ENCODE measurements at places on chromosomes 7 and 10.

DNA sequence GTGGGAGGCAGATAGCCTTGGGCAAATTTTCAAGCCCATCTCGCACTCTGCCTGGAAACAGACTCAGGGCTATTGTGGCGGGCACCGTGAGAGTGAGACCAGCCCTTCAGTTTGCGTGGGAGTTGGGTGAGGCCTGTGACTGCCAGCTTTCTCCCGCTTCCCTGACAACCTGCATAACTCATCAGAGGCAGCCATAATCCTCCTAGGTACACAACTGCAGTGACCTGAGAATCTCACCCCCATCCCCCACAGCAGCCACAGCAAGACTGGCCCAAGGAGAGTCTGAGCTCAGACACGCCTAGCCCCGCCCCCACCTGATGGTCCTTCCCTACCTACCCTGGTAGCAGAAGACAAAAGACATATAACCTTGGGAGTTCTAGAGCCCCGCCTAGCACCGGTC, 275.4 kb downstream of the GRID1 start:
- DNase-seq: no peak

GRCh38 chr7:71657386-71657785, 525.4 kb downstream of the GALNT17 start:
- DNase-seq: peak; percentile 18

- DNase-seq: no peak
These were observed 19.4 kb upstream of the ATAD1 start for GRCh38 chr10:87837445-87837844.

GRCh38 chr10:6977398-6978186, 397.5 kb upstream of the PRKCQ start:
- no peak for DNase-seq

GRCh38 chr10:71980181-71981014, 16.2 kb downstream of the CHST3 start:
- no peak for DNase-seq

DNA sequence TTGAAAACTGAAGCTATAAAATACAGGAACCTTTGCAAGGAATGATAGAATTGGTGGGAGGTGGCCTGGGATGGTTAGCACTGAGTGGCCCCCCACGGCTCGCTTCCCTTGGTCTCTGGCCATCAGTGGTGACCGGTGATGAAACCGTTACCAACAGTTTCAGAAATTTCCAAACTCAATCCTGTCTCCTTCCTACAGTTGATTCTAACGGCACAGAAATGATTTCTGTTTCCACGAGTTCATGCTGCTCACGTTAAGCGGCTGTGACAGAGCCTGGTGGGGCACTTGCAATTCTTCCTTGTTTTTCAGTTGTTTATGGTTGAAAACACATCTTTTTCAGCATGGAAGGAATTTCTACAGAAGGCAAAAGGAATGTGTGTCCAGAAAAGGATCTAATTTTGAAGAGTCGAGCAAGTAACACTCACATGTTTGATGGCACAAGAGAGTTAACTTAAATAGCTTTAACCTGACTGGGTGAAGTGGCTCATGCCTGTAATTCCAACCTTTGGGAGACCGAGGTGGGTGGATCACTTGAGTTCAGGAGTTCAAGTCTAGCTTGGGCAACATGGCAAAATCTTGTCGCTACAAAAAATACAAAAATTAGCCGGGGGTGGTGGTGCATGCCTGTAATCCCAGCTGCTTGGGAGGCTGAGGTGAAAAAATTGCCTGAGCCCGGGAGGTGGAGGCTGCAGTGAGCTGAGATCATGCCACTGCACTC, 100.1 kb downstream of the DNAJB6 start:
- DNase-seq: no peak

GRCh38 chr10:6461961-6462360, 118.1 kb downstream of the PRKCQ start:
- DNase-seq: no peak

DNA sequence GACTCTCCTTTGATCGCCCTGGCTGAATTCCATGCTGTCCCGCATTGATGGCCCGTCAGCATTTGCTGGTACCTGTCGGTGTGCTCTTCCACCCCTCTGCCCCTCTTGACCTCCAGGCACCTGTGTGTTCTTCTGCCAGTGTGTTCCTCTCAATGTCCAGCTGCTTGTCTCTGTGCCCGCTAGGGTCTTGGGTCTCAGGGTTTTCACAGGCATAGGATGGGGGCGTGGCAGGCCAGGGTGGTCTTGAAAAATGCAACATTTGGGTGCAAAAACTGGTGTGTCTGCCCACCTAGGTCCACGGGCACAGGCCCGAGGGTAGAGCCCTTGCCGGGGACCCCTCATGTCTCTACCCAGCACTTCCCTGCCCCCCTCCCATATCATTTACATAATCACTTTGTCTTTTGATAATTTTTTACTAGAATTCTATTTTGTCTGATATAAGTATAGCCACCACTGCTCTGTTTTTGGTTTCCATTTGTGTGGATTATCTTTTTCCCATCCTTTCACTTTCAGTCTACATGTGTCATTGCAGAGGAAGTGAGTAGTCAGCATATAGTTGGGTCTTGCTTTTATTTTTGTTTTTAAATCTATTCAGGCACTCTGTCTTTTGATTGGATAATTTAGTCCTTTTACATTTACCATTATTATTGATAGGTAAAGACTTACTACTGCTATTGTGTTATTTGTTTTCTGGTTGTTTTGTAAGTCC, 46.6 kb upstream of the ADRA2A start:
- DNase-seq: no peak

DNA sequence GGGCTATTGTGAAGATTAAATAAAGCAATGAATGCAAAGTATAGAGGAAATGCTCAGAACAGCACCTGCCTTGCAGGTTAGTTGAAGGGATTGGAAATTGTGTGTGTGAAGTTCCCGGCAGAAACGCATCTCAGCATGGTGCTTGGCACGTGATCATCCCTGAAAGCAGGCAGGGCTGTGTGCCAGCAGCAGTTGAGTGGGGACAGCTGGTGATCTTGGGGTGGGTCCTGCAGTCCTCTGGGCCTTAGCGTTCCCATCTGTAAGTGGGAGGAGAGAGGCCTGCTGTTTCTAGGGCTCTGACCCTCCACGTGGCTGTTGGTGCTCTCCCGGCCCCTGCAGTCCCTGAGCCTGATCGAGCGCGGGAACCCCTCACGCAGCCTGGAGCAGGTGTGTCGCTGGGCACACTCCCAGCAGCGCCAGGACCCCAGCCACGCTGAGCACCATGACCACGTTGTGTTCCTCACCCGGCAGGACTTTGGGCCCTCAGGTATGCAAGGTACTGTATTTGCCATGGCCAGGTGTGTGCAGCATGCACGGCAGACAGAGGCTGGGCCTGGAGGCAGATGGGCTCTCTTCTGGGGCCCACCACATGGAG, 55.3 kb downstream of the TBATA start:
- DNase-seq: no peak

- DNase-seq: no peak
These were observed 74.3 kb upstream of the CREB5 start for GRCh38 chr7:28338041-28338440.

DNA sequence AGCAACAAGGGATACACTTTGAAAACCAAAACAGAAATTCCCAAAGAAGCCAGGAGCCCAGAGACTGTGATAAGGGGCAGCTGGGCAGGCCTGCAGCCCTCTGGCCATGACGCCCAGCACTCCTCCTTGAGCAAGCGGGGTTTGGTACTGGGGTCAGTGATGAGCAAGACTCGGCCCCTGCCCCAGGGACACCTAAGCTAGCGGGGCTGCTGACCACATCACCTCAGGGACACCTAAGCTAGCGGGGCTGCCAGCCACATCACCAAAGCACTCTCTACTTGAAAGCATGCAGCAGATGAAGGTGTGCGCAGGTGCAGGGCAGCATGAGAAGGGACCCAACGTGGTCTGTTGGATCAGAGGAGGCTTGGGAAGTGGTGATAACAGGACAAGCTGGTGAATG, 108.0 kb upstream of the PPP2R2D start:
- DNase-seq: peak; percentile 9

- DNase-seq: no peak
These were observed 454.6 kb upstream of the ANKRD30A start for GRCh38 chr10:36670621-36671402.

GRCh38 chr7:29881724-29882123, 75.4 kb downstream of the WIPF3 start:
- DNase-seq: no peak

DNA sequence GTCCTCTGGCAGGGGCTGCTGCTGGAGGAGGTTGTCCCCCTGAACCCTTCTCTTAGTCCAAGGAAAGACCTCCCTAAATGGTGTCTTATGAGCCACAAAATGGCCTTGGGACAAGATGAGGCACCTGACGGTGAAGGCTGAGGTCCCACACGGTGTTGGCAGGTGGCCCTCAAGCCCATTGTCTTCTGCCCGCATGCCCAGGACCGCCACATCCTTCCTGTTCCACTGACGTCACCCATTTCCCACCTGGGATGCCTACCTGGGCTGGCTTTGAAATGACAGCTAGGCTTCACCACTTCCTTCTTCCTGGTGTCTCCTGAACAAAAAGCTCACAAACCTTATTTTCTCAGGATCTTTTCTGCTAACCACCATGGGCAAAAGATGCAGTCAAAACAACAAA, 2.1 kb upstream of the DMBT1 start:
- DNase-seq: no peak

DNA sequence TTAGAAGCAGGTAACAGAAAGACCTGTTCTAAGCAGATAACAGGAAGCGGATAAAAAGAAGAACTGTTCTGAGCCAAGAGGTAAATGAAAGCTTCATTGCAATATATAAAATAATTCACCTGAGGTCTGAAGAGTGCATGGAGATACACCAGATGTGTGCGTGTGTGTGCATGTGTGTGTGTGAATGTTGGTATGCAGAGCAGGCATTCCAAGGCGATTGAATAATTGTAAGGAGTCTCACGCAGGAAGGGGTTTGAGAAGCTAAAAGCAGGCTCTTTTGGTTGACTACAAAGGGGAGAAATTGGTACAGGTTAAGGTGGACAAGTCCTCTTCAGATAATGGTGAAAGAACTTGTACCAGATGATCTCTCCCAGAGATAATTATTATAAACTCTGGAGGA, 450.6 kb downstream of the DNAJB9 start:
- DNase-seq: no peak

DNA sequence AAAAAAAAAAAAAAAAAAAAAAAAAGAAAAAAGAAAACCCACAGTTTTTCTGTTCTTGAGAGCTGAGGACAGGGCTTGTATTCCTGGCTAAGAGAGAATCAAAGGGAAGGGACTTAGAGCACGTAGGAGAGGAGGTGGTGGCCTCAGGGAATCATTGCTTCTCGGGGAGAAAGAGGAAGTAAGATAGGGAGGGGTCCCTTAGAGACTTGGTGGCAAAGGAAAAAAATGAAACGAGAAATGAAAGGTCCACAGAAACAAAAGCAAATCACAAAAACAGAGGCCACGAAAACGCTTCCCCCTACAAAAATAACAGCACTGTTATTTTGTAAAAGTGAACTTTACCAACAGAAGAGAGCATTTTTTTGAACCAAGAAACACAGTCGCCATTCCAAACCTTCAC, 323.1 kb upstream of the GALNT17 start:
- no peak for DNase-seq

DNA sequence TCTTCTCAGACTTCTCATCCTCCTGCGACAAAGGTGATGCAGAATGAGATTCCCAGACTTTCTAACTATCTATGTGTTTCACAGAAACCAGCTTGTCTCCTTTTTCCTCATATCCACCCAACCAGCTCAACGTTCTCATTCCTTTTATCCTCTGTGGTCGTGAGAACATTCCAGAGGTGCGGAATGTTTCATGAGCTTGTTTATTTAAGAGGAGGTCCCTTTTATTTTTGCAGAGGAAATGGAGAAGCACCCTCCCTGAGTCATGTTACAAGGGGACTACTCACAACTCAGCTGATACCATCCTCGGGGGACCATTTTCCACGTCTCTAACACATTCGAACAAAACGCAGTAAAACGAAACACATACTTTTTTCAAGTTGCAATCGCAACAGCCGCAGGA, 93.2 kb downstream of the ZRANB1 start:
- DNase-seq: no peak

GRCh38 chr7:29109899-29110298, 36.4 kb downstream of the CPVL start:
- DNase-seq: no peak

GRCh38 chr10:6019010-6019782, 41.9 kb upstream of the IL15RA start:
- DNase-seq: no peak

DNA sequence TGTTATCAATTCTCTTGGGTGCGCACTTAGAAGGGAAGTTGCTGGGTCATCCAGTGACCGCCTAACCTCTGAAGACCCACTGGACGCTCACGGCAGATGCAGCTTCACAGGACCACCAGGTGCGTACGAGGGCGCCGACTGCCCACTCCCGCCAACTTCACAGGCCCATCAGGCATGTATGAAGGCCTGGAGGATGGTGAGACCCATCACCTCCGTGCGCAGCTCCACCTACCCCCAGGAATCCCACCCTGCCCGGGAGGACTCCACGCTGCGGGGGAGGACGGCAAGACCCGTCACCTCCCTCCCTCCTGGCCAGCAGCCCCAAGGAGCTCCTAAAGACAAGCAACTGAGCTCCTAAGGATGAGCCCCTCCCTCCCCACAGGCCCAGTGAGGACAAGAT, 146.9 kb downstream of the MAD1L1 start:
- no peak for DNase-seq

- DNase-seq: no peak
These were observed 73.5 kb downstream of the ZRANB1 start for GRCh38 chr10:125015356-125015944.

- DNase-seq: no peak
These were observed 71.3 kb downstream of the VWA2 start for GRCh38 chr10:114310346-114310745.

DNA sequence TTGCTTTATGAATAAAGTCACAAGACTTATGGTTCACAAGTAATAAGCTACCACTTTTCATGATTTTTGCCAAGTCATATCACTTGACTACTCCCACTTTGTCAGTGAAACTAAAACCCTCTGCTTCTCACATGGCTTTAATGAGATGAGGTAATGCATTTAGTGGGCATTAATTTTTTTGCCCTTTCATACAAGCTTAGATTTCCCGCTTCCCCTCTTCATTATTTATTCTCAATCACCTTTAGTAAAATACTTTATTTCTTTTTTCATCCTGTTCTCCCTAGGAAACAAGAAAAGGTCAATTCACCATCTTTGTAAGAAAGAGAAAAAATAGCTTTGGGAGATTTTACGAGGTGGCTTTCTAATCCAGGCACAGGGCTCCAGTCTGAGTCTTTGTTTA, 109.6 kb upstream of the STARD3NL start:
- no peak for DNase-seq

DNA sequence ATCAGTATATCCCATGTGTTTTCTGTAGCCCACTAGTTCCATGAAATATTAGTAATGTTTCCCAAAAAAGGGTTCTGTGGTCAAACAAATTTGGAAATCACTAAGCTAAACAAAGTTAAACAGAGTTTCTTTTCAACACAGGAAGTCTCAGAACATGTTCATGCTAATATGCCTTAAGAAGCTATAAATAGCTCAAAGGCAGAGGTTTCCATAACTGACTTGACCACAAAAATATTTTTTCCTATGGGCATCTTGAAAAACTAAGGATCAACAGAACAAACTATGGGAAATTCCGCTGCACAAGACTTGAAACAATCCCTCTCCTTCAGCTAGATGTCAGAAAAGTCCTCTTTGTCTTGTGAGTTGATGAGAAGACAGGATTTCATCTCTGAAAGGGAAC, 59.7 kb downstream of the SEM1 start:
- DNase-seq: no peak

Data from right forelimb (tissue), 1 donor.